NCI-H1105 treated with DMSO at 0.1 percent for 48 hours (cell line): ENCODE measurements at places on chromosomes 6 and 20.

- no peak for DNase-seq
Observed at GRCh38 chr20:25058051-25058846, at the start of gene ACSS1. Gene ACSS1 (minus strand): TSS chr20:25058139. CDS start chr20:25058102, 37 bp downstream.

DNA sequence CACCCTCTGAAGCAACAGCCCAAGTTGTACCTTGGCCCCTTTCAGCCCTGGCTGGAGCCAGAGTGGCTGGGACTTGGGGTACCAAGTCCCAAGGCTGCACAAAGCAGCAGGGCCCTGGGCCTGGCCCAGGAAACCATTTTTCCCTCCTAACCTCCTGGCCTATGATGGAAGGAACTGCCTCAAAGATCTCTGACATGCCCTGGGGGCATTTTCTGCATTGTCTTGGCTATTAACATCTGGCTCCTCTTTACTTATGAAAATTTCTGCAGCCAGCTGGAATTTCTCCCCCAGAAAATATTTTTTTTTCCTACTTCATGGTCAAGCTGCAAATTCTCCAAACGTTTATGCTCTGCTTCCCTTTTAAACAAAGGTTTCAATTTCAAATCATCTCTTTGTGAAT is 269.4 kb upstream of the CDYL start:
- no peak for DNase-seq

- no peak for DNase-seq
Observed at GRCh38 chr6:53066874-53067706, 1.9 kb downstream of the FBXO9 start.

DNA sequence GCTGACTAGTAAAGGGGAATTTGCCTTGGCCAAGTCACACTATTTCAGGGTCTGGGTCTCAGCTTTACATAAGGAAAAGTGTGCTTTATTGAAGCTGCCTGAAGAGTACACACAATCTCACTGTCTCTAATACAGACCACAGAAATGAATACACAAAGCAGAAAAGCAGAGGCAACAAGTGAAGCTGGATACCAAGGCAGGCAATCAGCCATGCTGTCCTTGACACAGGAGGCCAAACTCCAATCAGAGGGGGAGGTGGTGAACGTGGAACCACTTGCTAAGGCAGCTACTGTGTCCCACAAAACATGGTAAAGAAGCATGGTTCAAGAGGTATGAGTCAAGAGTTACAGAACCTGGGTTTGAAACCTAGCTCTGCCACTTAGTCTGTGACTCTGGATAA is 21.8 kb upstream of the CCND3 start:
- no peak for DNase-seq

DNA sequence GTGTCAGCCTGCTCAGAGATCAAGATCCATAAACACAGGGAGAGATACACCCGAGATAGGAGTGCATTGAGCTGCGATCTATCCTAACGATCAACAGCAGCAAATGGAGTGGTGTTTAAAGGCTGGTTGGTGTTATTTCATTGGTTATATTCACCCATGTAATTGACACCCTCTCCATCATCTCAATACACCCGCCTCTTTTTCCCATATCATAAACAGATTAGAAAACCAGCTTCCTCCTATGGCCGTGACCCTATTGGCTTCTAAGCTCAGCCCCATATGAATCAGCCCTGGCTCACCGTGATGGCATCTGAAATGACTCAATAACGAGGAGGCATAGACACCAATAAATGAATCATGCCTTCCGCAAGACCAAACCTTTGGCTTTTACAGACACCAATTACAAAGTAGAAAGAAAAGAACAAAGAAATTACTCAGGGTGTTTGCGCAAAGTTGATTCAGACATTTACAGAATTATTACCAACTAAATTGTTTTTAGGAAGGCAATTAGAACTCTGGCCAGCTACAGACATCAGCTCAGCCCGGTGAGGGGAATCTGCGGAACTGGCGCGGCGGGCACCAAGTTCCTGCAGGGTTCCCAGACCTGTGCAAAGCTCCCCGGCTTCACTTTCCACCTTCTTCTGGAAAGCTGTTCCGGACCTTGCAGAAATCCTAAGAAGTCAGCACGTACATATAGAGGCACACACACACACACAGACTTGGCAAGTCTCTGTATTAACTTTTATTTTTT is 11.5 kb downstream of the PMEPA1 start:
- DNase-seq = no peak
